ENCODE measurements at places on chromosomes 3 and 15.

- DNase-seq, result no peak
These were observed 13.8 kb downstream of the CLDN18 start for GRCh38 chr3:138023754-138024153.

- DNase-seq, result no peak
These were observed 171.8 kb upstream of the WNT5A start for GRCh38 chr3:55658690-55659562.

DNA sequence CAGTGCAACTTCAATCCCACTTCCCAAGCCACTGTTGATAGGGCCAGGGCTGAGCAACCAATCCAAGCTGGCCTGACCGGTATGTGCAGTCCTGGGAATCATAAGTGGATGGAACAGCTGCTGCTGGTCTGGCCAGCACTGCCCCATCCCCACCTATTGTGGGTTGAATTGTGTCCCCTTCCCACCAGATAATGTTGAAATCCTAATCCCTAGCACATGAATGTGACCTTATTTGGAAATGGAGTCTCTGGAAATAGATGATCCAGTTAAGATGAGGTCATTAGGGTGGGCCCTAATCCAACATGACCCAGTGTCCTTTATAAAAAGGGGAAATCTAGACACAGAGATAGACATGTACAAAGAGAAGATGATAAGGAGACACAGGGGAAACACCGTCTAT is 13.7 kb upstream of the PDIA5 start:
- DNase-seq, result no peak

GRCh38 chr15:79526376-79526775 is 94.2 kb downstream of the MINAR1 start:
- DNase-seq, result no peak

- no peak for DNase-seq
These were observed 184.0 kb downstream of the KCNAB1 start for GRCh38 chr3:156304406-156304805.

DNA sequence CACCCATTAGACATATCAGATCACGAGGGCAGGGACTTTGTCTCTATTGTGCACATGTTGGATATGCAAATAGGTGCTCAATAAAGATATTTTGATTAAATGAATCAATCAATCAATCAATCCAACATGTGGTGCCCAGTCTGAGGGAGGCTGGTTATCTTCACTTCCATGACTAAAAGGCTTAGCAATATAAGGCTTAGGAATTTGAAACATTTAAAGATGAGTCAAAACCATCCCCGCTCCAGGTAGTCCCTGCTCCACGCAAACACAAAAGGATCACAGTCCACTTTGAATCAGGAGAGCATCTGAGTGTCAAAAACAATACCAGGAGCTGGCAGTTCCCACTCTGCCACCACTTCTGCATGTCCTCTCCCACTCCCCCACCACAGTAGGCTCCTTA is 25.8 kb upstream of the PRICKLE2 start:
- DNase-seq, result no peak

DNA sequence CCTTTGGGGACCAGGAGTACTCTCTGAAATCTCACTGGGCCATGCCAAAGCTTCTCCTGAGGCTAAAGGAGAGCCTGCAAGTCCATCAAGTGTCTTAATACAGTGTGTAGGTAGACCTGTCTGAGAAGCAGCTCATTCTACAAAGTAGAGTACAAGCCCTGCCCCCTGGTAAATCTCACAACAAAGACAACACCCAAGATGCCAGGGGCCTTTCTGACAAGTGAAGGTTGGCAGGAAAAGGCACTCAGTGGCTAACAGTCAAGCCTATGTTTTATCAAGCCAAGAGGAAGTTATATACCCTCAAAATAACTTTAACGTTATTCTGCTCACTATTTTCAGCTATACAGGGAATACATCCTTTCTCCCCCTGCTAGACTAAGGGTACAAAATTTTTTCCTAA is 58.3 kb downstream of the NMNAT3 start:
- no peak for DNase-seq

All from activated CD8-positive, alpha-beta memory T cell treated with anti-CD3 and anti-CD28 coated beads for 1 hour (primary cell).